ENCODE measurements at places on chromosomes 6 and 20.

DNA sequence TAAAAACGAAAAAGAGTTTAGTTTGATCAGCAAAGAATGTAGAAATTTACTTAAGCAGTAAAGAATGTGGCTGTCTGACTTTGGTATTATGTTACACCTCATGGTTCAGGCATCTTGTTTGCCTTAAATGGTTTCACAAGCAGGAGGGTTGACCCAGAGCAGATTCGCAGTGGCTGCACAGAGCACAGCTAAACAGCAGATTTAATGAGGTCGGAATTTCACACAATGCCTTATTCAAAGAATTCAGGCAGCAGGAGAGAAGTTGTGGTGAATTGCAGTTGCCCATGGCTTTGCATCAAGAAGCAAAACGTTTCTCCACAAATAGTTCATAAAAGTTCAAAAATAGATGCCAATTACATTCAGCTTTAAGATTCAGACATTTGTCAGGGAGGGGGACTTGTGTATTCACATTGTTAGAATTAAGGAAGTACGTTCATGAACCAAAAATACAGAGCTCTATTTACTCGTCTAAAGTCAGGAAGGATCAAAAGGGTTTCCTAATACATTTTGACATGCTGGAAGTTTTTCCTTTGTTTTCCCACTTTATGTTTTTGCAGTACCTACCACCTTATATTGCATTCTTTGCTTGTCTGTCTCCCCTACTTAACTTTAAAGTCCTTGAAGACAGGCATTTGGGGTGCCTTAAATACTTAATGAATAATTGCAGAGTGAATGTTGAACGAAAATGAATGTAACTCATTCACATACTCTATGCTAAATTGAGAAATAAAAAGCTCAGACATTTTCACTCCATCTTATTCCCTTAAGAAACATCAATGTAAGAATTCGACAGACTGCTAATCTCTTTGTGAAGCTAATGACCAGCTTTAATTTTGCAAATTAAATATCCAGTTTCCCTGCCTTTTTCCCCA, 1163.6 kb upstream of the CITED2 start:
- no peak for ATAC-seq

DNA sequence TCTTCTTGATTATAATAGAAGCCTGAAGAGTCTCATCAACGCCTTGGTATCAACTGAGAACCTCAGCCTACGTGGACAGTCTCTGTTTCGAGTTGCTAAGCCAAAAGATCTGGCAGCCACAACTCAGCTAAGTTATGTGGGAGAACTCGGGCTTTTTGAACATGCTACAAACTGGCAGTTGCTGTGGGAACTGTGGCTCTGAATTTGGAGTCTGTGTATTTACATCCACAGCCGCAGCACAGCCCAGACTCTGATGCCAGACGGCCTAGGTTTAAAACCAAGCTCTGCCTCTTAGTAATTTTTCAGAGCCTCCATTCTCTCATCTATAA, 35.8 kb downstream of the RIPOR2 start:
- ATAC-seq = peak; percentile 85

GRCh38 chr6:150353445-150353844, 15.4 kb upstream of the IYD start:
- no peak for ATAC-seq

DNA sequence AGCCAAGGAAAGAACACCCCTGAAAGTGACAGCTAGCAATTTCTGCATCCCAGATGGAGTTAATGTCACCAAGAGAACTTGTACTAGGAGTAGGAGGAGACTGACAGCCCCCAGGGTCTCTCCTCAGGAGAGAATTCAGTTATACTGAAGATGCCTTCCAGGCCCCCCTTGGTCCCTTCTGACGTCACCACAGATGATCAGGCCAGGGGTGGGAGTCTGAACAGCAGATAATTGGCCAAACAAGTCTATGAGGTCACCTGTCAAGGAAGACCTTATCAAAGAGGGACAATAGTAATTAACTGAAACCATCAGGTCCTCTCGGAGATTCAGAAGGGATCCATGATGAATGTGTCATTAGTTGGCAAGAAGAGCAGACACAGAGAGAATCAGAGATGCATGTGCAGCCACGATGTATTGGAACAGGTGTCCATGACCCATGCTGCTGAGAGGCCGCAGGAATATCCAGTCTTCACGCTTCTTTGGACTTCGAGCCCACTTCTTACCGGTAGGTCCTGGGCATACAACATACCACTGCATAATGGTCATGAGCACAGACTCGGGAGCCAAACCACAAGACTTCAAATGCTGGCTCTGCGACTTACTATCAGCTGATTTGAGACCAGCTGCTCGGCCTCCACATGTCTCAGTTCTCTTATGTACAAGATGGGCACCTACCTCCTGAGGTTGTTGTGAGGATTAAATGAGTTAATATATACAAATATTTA, 10.2 kb downstream of the TRIM10 start:
- ATAC-seq = no peak

DNA sequence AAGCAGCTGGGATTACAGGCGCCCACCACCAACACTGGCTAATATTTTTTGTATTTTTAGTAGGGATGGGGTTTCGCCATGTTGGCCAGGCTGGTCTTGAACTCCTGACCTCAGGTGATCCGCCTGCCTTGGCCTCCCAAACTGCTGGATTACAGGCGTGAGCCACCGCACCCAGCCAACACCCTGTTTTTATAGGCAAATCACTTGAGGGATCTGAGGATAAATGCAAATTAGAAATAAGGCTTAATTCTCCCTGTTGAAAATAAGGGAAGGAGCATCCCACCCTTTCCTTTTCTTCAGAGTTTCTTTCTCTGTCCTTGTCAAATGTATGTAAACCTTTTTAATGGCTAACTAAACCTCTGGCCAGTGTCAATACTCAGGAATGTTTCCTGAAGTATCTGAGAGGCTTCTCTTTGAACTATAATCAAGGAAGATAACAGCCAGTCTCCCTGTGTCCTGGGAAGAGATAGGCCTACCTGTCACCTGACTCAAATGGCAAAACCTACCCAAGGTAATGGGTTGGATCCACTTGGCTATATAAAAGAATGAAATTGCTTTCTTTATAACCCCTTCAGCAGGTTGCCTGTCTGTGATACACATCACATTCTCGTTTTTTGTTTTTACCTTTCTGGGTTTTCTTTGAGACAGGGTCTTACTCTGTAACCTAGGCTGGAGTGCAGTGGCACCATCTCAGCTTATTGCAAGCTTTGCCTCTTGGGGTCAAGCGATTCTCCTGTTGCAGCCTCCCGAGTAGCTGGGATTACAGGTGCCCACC, 64.5 kb upstream of the TNFAIP3 start:
- no peak for ATAC-seq

GRCh38 chr6:157724138-157724820, 98.8 kb upstream of the SNX9 start:
- ATAC-seq = no peak

- no peak for ATAC-seq
These were observed 102.7 kb downstream of the KCNQ5 start for GRCh38 chr6:72724545-72724944.

DNA sequence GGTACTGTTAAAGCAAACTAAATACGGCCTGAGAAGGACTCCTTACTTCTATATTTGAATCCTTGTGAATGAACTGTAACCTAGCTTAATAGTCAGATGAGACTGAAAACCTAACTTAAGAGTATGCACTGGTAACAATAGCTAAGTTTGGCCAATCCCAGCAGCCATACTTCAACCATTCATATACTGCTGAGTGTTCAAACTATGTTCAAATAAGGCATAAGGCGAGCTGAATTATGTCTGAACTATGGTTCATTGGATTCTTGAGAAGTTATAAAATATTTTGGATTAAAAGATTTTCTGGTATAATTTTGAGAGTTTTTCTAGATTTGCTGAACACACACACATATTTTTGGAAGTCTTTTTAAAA, 2.2 kb downstream of the SMPDL3A start:
- ATAC-seq = no peak

DNA sequence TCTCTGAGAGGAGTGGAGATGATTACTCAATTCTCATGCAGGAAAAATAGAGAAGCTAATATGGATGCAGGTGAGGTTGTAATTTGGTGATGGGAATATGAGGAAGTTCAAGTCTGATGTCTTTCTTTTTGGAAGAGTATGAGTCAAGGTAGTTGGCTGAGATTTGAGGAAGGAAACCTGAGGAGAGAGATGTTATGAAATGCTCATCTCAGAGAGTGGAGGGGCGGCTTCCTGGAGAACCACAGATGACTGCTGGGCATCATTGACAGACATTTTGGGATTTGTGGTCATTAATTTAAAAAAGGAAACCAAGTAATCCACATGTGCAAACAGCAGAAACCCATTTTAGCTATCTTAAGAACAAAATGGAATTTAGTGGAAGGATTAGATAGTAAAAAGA, 72.5 kb upstream of the UST start:
- ATAC-seq = no peak

- ATAC-seq = no peak
These were observed 72.9 kb downstream of the TOX2 start for GRCh38 chr20:43987531-43987930.

- no peak for ATAC-seq
These were observed 189.8 kb downstream of the ZDHHC14 start for GRCh38 chr6:157570752-157571151.

DNA sequence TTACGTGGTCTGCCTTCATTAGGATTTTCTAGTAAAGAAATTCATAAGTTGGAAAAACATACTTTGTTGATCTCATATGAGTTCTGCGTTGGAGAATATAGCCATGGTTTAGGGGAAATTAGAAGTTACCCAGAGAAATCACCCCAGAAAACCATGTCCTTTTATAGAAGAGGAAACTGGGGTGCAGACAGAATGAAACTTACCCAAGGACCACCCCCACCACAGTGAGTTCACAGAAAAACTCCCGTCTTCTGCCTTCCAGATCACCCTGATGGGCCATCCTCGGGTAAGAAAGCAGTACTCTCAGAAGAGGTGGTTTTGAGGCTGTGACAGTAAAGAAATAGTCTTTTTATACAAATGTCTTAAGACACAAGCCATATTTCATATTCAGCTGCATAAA, 25.1 kb upstream of the MAFB start:
- ATAC-seq = no peak

DNA sequence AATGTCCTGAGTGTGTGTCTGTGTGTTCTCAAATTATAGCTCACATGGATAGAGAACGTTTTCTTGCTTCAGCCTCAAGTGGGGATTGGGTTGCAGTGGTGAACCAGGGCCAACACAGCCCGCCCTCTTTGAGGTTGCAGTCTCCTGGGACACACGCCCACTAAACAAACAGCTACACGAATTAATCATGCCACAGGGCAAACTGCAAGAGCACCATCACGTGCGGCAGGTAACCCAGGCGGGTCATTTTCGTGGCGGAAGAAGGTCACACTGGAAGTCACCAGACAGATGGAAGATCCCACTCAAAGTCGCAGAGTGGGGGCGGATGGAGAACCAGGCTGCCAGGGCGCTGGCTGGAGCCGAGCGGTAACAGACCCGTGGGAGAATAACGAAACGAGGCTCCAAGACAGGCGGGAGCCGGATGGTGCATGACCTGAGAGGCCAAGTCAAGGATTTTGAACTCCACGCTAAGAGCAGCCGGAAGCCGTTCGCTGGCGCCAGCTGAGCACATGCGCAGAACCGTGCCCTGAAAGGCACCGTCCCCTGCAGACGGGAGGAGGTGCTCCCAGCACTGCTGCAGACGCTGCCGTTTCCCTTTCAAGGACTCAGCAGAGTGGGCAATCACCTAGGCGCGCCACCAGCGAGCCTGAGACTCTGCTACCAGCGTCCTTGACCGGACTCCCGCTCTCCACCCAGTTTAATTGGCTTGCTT, 10.7 kb downstream of the DLL1 start:
- peak; percentile 76 for ATAC-seq

DNA sequence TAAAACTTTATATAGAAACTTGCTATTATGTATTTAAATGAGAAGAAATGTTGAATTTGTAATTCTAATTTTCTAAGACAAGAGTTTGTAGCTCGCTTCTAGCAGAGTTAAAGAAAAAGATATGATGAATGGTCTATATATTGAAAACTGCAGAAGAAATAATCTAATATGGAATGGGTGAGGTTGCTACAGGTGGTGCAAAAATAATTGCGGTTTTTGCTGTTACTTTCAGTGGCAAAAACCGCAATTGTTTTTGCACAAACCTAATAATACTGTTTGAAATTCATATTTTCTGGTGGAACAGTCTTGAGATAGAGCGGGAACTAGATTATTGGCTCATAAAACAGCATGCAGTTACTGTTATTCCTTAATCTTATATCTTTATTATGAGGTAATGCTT, 23.9 kb downstream of the EYA4 start:
- ATAC-seq = no peak

GRCh38 chr20:52425253-52425652, 233.7 kb upstream of the ZFP64 start:
- ATAC-seq = peak; percentile 8

DNA sequence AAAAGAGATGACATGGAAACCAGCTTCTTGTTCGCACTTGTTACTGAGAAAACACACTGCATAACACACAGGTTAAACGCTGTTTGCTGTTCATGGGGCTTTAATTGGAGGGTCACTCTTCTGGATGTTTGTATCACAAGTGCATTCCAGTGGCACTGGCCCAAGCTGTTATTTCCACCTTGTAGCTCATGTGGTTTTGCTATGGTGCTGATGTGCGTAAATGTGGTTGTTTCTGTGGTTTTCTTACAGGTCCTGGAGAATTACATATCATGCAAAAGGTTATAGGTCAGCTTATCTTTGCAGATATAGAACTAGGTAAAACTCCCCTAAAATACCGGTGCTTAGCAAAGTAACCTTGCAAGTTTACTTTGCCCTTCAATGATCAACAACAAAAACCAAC, 89.3 kb upstream of the AHI1 start:
- ATAC-seq = peak; percentile 67
